ENCODE measurements at places on chromosomes 11 and 22.

GRCh38 chr11:78857688-78858087, 283.0 kb upstream of the NARS2 start:
- DNase-seq, result no peak

DNA sequence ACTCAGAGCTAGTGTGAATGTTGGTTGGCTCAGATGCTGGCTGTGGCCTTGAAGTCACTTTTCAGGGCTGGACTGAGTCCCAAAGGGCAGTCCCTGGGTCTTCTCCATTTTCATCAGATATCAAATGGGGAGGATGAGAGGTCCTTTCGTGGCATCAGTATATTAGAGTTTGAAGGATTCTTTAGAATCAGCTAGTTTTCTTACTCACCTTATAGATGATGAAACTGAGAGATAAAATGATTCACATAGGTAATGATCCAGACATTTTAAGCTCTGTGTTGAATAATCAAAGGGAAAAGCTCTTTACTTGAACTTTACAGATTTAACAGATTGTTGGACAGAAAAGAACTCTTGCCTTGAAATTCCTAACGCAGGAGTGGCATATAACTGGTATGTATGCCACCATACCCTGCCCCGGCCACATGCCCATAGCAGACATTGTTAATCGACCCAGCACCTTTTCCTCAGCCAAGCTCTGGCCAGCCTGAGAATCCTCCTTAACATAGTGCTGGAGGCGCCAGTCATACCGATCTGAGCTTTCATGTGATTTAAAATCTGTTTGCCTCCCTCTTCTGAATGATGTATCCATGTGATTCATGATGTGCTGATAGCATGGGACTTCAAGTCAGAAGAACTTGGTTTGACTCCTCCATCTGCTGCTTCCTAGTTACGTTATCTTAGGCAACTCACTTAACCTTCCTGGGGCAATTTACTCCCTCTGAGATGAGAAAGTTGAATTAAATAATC, 60.0 kb downstream of the BARX2 start:
- no peak for DNase-seq

DNA sequence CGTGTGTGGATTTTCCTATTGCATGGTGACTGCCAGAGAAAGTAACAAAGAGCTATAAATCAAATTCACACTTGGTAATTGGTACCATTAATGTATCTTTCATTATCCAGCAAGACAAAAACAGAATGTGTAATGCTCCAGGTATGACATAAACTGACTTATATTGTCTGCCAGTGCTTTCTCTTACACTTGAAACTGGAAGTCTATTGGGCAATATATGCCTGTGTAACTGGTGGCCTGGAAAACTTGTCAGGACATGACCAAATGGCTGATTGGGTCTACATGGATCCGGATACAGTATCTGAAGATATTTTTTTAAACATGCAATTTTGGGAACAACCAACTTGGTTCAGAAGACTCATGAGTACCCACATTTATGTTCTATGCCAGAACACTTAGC, 174.6 kb upstream of the ARHGAP42 start:
- DNase-seq, result no peak

GRCh38 chr22:30178181-30179126, 68.1 kb downstream of the LIF start:
- DNase-seq, result no peak
